ENCODE measurements at places on chromosomes 16 and 17.

DNA sequence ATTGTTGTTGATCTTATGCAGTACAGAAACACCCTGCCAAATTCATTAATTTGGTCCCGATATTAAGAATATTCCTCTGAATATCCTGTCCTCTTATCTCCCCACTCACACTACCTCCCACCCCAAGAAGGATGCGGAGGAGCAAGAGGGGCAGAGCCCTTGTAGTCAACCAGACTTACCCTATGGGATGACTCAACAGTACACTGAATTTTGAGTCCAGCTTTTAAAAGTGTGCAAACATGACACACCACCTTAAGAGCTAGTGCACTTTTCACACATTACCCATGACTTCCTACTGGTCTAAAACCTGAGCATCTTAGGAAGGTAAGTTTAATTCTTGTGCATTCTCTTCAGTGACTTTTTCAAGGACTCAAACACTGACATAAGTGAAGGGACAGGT, 9.5 kb downstream of the USP22 start:
- no peak for DNase-seq

- DNase-seq: peak; percentile 88
Measured at GRCh38 chr16:20763461-20764232, at the start of gene ACSM3. Gene ACSM3 (plus strand): TSS chr16:20764014. CDS start chr16:20770035, 6,021 bp downstream.

DNA sequence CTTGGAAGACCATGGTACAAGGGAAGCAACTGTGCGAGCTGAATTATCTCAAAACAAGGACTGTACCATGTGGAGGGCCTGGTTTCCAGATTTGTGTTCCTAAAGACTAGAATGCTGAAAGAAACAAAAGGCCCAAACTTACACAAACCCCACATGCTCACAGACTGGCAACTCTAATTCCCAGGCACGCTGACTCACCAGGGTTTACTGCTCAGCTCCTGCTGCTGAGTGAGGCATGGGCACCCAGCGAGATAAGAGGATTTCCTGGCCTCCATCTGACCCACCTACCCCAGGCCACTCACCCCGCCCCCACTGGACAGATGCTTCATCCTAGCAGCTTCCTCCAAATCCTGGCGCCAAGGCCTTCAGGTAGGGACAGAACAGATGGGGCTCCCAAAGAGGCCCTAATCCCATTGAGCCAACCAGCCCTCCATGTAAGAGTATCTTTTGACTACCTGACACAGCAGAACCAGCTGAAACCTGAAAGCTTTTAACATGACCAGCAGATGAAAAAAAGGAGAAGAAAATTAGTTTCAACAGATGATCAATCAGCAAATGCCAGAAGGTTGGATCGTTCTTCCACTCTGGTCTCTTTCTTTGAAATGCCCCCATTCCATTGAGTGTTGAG, 33.9 kb downstream of the DCUN1D3 start:
- no peak for DNase-seq

DNA sequence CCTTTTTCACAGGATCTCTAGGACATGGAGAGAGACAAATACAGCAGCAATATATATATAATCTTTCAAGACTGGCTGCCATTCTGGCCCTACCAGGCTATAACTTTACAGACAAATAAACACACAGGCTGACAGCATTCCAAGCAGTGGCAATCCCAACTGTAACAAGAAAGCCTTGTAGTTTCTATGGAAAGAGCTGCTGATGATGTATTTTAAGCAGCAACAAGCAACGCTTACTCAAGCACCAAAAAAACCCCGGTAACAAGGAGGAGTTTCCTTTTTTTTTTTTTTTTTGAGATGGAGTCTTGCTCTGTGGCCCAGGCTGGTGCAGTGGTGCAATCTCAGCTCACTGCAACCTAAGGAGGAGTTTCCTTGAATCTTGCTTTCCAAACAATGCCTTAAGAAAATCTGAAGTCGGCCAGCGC, 23.2 kb downstream of the LSM12 start:
- no peak for DNase-seq

DNA sequence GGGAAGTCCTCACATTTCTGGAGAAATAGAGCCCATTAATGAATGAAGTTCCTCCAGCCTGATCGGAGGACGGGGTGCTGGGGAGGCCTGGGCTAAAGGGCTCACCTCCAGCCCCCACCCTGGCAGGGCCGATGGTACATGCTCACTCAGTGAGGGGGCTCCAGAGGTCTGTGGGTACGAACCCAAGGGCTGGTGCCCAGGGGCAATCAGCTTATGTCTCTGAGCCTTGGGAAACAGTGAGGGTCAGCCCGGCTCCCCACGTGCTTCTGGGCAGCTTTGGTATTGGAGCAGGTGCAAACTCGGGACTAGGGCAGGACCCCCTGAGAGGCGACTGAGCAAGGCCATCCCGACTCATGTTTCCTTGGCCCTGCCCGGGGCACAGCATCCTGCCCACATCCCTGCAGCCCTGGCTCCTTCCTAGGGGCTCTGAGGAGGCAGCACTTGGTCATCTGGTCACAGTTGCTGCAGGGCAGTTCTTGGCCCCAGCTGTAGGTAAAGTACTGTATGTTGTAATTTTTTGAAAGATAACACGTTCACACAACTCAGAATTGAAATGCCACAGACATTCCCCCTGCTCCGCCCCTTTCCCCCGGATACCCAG, 969 bp upstream of the CETP start:
- no peak for DNase-seq

- DNase-seq: no peak
Measured at GRCh38 chr16:4360538-4361021, 9.5 kb upstream of the PAM16 start.
